ENCODE measurements at places on chromosomes 7 and 10.
A peak's percentile ranks its signal among the peaks of the same experiment; 100 is the strongest.

- no peak for DNase-seq
Observed at GRCh38 chr7:45978731-45979211, 57.7 kb upstream of the IGFBP3 start.

DNA sequence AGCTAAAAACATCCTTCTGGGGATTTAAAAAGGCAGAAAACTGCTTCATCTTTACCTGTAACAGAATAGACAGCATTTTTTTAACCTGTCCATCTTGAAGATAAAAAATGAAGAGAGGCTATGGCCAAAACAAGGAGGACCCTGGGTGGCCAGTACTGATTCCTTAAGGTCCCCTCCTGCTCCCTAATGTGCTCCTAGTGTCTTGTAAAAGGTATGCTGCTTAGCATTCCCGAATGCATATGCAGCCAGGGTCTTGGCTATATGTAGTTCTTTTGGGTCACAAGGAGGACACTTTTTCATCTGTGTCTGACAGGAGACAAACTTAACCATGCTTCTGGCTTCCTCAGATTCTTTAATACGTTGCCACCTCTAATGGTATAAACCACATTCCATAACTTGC, 93.9 kb upstream of the SLC13A1 start:
- no peak for DNase-seq

GRCh38 chr10:129900825-129901224, 63.2 kb downstream of the EBF3 start:
- DNase-seq = peak; percentile 19

GRCh38 chr7:98805956-98806838, 63.6 kb downstream of the TMEM130 start:
- DNase-seq = no peak

GRCh38 chr7:70696201-70696754, 435.7 kb upstream of the GALNT17 start:
- DNase-seq = no peak

- peak; percentile 23 for DNase-seq
Observed at GRCh38 chr7:158252081-158252836, 335.4 kb downstream of the PTPRN2 start.

GRCh38 chr7:142868188-142868985, 13.5 kb downstream of the EPHB6 start:
- DNase-seq = no peak

DNA sequence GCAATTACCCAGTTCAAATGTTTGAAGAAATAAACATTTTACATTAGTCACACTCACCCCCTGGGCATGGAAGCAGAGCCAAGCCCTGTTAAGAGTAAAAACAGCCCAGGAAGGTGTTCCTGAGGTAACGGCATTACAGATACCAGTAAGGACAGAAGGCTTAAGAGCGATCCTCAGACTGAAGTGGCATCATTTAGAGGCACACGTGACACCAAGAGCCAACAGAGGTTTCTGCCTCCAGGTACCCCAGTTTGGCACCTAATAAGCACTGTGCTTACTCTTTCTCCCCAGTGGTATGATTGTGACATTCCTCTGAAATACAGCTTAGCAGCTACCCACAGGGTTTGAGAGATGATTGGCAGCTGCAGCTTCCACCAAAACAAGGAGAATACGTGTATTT, 17.2 kb downstream of the MMS19 start:
- no peak for DNase-seq

DNA sequence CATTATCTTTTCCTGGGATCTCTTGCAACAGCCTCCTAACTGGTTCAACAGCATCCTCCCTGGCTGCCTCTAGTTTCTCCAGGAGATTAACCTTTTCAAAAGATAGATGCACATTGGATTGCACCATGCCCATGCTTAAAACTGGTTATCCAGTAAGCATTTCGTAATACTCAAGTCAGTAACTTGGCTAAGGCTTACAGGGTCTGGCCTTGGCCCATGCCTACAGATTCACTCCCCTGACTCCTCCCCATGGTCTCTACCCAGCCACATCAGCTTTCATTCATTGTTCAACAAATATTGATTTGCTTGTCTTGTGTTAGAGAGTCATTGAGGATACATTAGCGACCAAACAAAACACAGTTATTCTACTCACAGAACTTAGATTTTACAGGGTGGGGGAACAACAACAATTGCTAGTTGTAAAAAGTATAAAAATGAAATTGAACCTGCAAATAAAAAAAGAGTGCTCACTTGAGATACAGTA, 1.8 kb upstream of the KIF20B start:
- DNase-seq = no peak

GRCh38 chr7:128738570-128739047, 550 bp upstream of the CALU start:
- DNase-seq = no peak

DNA sequence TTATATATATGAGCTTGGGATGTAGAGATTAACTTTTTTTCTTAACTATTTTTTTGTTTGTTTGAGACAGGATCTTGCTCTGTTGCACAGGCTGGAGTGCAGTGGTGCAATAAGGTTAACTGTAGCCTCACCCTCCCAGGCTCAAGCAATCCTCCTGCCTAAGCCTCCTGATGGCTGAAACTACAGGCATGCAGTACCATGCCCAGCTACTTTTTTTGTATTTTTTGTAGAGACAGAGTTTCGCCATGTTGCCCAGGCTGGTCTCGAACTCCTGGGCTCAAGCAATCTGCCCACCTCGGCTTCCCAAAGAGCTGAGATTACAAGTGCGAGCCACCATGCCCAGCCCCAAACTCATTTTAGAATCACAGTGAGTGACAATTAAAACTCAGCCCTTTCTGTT, 105.2 kb downstream of the CUBN start:
- no peak for DNase-seq

- DNase-seq = no peak
Observed at GRCh38 chr7:153576096-153576495, 476.1 kb upstream of the DPP6 start.

Data from H9 (cell line).